Right forelimb (tissue), 1 donor: ENCODE measurements at places on chromosomes 3 and 15.
A peak's percentile ranks its signal among the peaks of the same experiment; 100 is the strongest.

DNA sequence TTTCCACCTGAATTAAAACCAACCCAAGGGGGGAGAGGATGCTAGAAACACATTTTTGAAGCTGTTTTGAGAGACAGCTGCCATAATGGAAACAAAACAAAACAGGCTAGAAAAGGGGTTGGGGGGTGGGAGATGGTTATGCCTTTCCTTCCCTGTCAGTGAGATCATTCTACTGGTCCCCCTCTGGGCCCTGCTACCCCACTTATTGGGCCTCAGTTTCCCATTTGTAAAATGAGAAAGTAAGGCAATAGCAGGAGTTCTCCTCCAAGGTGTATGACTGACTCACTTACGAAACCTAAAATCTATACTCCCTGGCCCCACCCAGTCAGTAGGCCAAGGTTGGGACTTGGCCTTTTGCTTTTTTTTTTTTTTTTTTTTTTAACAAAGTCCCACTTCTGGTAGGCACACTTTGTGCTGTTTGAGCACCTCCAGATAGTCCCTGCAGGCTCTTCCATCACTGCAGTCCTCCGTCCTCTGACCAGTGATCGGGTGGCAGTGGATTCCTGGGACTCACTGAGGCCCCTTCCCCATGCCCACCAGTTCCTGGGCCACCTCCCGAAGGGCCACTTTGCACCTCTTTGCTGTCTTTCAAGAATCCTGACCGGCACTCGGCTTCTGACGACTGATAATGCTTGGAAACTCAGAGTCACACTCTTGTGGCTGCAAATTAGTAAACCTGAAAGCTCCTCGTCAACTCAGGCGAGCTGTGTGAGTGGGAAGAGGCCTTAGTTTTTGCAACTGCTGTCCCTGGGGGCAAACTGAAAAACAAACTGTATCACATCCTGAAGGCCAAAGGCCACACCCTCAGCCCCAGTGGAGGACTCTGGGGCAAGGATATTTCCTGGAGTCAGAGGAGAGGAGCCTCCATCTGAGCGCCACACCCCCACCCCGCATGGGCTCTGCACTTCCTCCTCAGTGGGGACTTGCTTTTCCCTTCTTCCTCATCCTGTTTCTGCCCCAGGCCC, 6.7 kb upstream of the PSTPIP1 start:
- DNase-seq, result no peak

DNA sequence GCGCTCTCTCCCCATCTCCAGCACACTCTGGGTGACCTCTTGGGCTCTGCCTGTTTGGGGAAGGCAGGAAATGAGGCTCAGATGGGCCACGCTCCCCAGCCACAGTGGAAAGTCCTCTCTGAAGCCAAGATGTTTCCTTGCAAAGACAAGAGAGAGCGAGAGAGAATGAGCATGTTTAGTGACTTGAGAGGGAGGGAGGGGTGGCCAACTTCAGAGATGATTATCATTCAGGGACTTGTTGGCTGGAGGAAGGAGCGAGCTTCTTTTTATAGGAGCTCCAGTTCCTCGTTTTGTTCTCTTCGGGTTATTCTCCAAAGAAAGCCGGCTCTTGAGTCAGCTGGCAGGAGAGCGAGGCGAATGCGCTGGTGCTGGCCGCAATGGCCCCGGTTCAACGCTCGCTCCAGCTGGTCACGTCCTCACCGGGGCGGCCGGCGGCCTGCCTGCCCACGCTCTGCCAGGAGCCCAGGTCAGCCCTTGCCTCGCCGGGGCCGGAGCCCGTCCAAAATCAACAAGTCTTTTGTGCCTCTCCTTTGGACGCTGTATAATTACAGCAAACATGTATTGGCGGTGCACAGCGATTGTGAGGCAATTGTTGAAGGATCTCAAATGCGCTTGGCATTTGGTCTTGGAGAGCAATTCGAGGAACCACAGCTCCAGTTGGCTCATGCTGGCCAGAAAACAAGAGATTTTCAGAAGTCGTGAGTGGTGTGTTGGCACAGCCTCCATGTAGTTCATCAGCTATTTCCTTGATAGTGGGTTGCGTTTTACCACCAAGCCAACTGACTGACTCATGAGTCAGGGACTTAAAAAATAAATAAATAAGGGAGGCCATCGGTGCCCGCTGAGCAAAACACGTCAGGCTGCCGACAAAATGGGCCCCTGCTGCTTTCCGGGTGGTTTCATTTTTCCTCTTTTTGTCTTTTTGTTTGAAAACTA, 288.6 kb downstream of the UACA start:
- DNase-seq, result peak; percentile 86

DNA sequence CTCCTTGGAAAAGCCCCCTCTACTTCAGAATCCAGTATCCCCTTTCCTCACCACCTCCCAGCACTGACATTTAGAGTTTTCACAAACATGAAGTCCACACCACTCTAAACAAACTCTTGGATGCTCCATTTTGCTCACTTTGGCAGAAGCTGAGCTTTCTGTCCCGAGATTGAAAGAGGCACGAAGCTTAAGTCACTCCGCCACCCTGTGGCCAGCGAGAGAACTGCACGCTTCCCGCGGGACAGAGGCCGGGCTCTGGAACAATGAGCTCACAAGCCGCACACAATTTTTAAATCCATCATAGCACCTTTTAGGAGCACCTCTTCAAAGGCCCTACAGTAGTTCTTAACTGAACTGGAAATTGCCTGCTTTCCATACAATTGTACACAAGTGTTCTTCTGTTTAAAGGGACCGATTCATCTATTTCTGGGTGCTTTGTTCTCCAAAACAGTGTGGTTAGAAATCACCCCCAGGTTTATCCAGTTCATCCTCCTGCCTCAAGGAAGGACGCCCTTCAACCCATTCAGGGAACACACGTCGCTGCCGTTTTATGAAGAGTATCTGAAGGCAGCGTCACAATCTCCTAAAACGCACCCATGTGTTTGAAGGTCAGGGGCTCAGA, 226.1 kb downstream of the VPS13C start:
- peak; percentile 87 for DNase-seq

GRCh38 chr3:184795522-184796190, 16.3 kb upstream of the VPS8 start:
- DNase-seq, result no peak

- DNase-seq, result no peak
These were observed 18.2 kb upstream of the PRR23E start for GRCh38 chr3:127174715-127175140.
